ENCODE measurements at places on chromosomes 2 and 18.

DNA sequence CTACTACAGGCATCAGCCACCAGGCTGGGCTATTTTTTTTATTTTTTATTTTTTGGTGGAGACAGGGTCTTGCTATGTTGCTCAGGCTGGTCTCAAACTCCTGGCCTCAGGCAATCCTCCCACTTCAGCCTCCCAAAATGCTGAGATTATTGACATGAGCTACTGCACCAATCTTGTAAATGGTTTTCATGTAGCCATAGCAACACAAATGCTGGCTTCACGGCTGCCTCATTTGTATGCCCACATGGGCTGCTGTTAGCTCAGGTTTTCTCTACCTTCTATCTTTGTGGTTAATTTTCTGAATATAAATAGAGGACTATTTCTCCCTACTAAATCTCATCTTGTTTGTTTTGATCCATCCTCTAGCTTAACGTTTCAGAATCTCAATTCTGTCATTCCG lies 58.2 kb downstream of the PLEKHM3 start:
- no peak for DNase-seq

DNA sequence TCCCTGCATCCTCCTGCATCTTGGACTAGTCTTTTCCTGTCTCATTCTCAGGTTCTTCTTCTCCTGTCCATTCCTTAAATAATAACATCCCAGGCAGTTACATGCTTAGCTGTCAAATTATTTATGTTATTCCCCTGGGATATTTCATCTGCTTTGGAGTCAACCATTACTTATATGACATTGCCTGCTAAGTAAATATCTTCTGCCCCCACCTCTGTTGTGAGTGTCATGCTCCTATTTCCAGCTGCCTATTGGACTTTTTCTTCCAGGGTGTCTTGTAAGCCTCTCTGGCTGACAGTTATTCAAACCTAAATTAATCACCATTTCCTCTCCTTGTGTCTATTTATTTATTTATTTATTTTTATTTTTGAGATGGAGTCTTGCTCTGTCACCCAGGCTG lies 124.7 kb upstream of the RASGRP3 start:
- DNase-seq: no peak

DNA sequence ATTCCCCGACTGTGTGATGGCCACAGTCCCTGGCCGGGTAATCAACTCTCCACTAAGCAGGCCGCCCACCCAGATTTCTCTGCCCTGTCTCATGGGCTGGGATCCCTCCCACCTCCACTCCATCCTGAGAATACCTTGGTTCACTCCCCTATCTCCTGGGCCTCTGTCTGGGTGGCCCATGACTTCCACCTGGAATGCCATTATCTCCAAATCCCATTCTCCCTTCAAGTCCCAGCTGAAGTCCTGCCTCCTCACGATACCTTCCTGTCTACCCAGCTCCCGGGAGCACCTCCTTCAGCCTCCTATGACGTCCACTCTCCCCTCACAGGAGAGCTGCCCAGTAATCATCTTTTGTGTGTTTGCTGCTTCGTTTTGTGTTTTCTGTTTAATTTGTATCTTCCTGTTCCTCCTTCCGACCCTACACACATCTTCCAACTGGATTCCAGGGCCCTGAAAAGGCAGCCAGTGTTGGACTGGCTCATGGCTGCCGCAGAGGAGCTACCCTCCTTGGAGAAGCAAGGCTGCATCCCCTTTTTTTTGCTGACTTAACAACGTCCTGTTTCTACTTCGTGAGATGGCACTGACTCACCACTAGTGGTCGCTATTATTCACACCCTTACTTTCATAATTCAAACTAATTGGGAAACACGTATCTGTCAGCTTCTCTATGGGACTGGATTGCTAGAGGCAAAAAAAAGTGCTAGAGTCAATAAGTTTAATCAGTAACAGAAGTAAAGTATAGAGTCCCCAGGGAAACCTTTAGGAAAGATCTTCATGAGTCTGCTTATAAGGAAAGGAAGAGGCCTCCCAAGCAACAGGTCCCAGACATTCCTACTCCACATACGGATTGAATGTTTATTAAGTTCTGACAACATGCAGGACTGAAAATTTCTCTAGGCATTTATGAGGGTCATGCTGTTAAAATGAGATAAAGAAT lies 171.9 kb upstream of the GATA6 start:
- DNase-seq: no peak

DNA sequence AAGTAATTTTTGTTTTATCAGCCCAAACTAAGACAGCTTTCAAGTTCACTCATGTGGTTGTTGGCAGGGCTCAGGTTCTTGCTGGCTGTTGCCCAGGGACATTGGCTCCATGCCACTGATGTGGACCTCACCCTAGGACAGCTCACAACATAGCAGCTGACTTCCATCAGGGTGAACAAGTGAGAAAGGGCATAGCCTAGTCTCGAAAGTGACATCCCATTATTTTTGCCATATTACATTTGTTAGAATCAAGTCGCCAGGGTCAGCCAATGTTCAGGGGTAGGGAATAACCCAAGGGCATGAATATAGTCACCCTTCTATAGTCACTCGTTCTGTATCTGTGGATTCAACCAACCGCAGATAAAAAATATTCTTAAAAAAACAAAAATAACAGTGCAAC lies 10.7 kb upstream of the CWC22 start:
- DNase-seq: no peak

DNA sequence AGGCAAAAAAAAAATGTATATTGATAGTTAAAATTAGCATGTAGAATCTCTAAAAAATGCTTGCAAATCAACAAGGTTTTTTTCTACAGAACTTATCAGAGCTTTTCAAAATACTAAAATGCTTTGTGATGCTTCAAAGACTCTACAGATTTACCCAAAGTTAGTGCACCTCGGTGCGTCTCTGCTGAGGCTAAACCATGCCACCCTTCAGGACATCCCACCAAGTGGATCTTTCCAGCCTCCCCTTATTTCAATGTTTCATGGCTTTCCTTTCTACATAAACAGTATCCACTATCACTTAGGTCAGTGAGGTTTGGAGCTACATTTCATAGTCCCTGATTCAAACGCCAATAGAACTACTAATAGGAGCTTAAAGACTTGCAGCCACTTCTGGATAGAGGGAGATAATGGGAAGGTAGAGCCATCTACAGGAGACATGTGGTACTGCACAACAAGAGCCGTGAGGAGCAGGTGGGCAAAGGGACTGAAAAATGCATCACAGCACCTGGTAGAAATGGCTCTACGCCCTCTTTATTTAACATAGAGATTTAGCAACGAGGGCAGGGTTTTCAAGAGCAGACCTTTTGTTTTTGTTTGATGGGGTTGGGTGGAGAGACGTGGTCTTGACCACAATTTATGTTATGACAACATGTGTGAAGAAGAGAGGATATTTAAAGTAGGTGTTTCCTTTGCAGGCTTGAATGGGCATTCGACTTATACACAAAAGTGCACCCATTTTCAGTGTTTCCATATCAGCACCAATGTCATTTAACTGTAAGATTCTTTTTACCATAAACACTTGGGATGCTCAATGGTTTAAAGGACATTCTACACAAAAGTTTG lies 56.1 kb upstream of the SLC35G4 start:
- peak; percentile 10 for DNase-seq

- no peak for DNase-seq
Measured at GRCh38 chr18:58612315-58613055, 16.4 kb downstream of the ALPK2 start.

- DNase-seq: peak; percentile 48
Measured at GRCh38 chr2:162153608-162154224, 1.7 kb upstream of the GCG start.

- DNase-seq: no peak
Measured at GRCh38 chr2:29987146-29987545, 65.8 kb upstream of the ALK start.

DNA sequence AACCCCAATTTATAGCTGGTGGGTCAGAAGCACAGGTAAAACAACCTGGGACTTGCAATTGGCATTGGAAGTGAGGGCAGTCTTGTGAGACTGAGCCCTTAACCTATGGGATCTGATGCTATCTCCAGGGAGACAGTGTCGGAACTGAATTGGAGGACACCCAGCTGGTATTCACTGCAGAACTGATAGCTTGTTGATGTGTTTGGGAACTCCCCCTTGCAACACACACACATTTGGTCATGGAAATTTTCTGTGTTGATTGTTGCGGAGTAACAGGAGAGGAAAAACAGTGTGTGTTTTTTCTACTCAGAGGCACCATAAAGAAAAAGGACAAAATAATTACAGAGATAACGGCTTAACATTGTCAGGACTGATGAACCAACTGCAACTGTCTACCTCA lies 16.1 kb downstream of the TPGS2 start:
- DNase-seq: no peak

- no peak for DNase-seq
Measured at GRCh38 chr2:25438793-25439192, 97.1 kb upstream of the DNMT3A start.
